ENCODE measurements at places on chromosomes 6 and 20.

GRCh38 chr6:159249752-159250151 lies 80.6 kb downstream of the FNDC1 start:
- peaks cover 7% of the 10 kb centered on the region for H3K4me1 ChIP-seq
- H3K4me3 ChIP-seq, result no peak overlapping the region
- H3K27me3 ChIP-seq, result no peaks in the 10 kb centered on the region
- H3K27ac ChIP-seq, result no peak overlapping the region
- peak; percentile 31 for DNase-seq

GRCh38 chr6:81754906-81755305 lies 2.4 kb upstream of the TENT5A start:
- no peak overlapping the region for H3K27ac ChIP-seq
- no peaks in the 10 kb centered on the region for H3K27me3 ChIP-seq
- H3K4me3 ChIP-seq, result no peak overlapping the region

- no peaks in the 10 kb centered on the region for H3K36me3 ChIP-seq
- H3K27me3 ChIP-seq, result no peaks in the 10 kb centered on the region
- H3K4me1 ChIP-seq, result peaks cover 6% of the 10 kb centered on the region
- H3K27ac ChIP-seq, result no peak overlapping the region
Observed at GRCh38 chr6:167574431-167575151, 249.7 kb downstream of the TTLL2 start.

GRCh38 chr6:36826520-36827227 lies 12.6 kb downstream of the CPNE5 start:
- no peak for DNase-seq
- no peak overlapping the region for H3K4me3 ChIP-seq
- no peaks in the 10 kb centered on the region for H3K27me3 ChIP-seq
- H3K36me3 ChIP-seq, result no peaks in the 10 kb centered on the region
- peak overlapping the region; percentile 49 for H3K27ac ChIP-seq

- H3K27me3 ChIP-seq, result no peaks in the 10 kb centered on the region
- DNase-seq, result no peak
- no peak overlapping the region for H3K27ac ChIP-seq
- no peaks in the 10 kb centered on the region for H3K36me3 ChIP-seq
- H3K4me3 ChIP-seq, result no peak overlapping the region
Observed at GRCh38 chr20:19265646-19266374, 53.4 kb downstream of the SLC24A3 start.

GRCh38 chr6:46677314-46677654 lies 10.4 kb upstream of the TDRD6 start:
- peaks cover 48% of the 10 kb centered on the region for H3K36me3 ChIP-seq
- DNase-seq, result peak; percentile 7
- no peaks in the 10 kb centered on the region for H3K4me1 ChIP-seq
- H3K27ac ChIP-seq, result no peak overlapping the region
- H3K27me3 ChIP-seq, result no peaks in the 10 kb centered on the region

- DNase-seq, result no peak
- no peak overlapping the region for H3K4me3 ChIP-seq
- no peaks in the 10 kb centered on the region for H3K36me3 ChIP-seq
- no peak overlapping the region for H3K27ac ChIP-seq
- H3K27me3 ChIP-seq, result no peaks in the 10 kb centered on the region
Observed at GRCh38 chr6:86203044-86203443, 560.4 kb upstream of the SYNCRIP start.

DNA sequence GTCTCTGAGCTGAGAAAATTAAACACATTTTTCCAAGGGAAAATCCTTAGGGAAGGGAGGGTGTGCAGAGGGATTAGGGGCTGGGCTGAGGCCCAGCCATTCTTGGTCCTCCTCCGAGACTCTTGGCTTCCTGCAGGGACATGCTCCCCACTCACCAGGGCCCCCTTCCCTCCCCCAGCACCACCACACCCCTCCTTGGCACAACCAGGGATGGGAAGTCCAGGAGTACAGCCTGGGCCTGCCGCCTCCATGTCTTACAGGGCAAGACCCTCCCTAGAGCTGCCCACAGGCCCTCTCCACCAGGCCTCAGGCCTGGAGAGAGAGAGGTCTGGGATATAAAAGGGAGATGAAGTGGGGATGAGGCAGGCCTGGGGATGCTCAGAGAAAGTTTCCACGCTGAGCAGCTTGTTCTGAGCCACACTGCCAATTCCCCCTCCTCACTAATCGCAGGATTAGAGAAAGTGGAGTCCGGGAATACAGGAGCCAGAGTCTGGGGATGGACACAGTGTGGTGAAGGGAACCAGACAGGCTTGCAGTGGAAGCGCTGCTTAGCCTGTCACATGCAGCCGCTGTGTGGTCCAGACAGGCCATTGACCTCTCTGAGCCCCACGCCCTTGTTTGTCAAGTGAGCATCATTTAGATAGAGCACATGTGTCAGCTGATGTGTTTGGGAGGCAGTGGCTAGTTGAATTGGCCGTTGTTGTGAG lies 105.5 kb downstream of the MRPL14 start:
- DNase-seq, result peak; percentile 80
- no peak overlapping the region for H3K27ac ChIP-seq
- no peak overlapping the region for H3K4me3 ChIP-seq
- no peaks in the 10 kb centered on the region for H3K36me3 ChIP-seq
- peaks cover 14% of the 10 kb centered on the region for H3K4me1 ChIP-seq
- H3K27me3 ChIP-seq, result no peaks in the 10 kb centered on the region

- no peak for DNase-seq
- H3K27ac ChIP-seq, result no peak overlapping the region
- H3K4me1 ChIP-seq, result peaks cover 14% of the 10 kb centered on the region
- H3K4me3 ChIP-seq, result no peak overlapping the region
Observed at GRCh38 chr6:101394936-101395335, 1.4 kb downstream of the GRIK2 start.

- H3K36me3 ChIP-seq, result no peaks in the 10 kb centered on the region
- no peak for DNase-seq
- H3K27me3 ChIP-seq, result no peaks in the 10 kb centered on the region
- H3K27ac ChIP-seq, result no peak overlapping the region
- no peak overlapping the region for H3K4me3 ChIP-seq
Observed at GRCh38 chr6:18532139-18532538, 145.0 kb downstream of the RNF144B start.

GRCh38 chr6:107337191-107337741 lies 122.1 kb downstream of the PDSS2 start:
- no peak overlapping the region for H3K27ac ChIP-seq
- H3K4me1 ChIP-seq, result no peaks in the 10 kb centered on the region
- no peak for DNase-seq
- H3K36me3 ChIP-seq, result peaks cover 5% of the 10 kb centered on the region
- no peak overlapping the region for H3K4me3 ChIP-seq

- no peaks in the 10 kb centered on the region for H3K4me1 ChIP-seq
- no peak overlapping the region for H3K4me3 ChIP-seq
- no peak overlapping the region for H3K27ac ChIP-seq
- H3K36me3 ChIP-seq, result no peaks in the 10 kb centered on the region
- peak; percentile 52 for DNase-seq
Observed at GRCh38 chr20:36988494-36988966, 37.0 kb upstream of the SAMHD1 start.

GRCh38 chr20:51731731-51732095 lies 36.5 kb downstream of the ATP9A start:
- peak; percentile 77 for DNase-seq
- H3K36me3 ChIP-seq, result no peaks in the 10 kb centered on the region
- no peaks in the 10 kb centered on the region for H3K27me3 ChIP-seq
- peak overlapping the region; percentile 11 for H3K4me3 ChIP-seq
- H3K27ac ChIP-seq, result peak overlapping the region; percentile 84

- H3K36me3 ChIP-seq, result no peaks in the 10 kb centered on the region
- no peaks in the 10 kb centered on the region for H3K4me1 ChIP-seq
- no peaks in the 10 kb centered on the region for H3K27me3 ChIP-seq
- DNase-seq, result no peak
- H3K4me3 ChIP-seq, result no peak overlapping the region
Observed at GRCh38 chr20:12467758-12468157, 541.0 kb upstream of the SPTLC3 start.

GRCh38 chr6:52871621-52872020 lies 31.0 kb upstream of the GSTA5 start:
- no peaks in the 10 kb centered on the region for H3K36me3 ChIP-seq
- DNase-seq, result no peak
- H3K27me3 ChIP-seq, result no peaks in the 10 kb centered on the region

GRCh38 chr20:35006009-35006408 lies 50.3 kb downstream of the MYH7B start:
- H3K27me3 ChIP-seq, result no peaks in the 10 kb centered on the region
- no peak overlapping the region for H3K27ac ChIP-seq
- peaks cover 100% of the 10 kb centered on the region for H3K36me3 ChIP-seq
- no peak for DNase-seq
- H3K4me1 ChIP-seq, result no peaks in the 10 kb centered on the region

- no peak overlapping the region for H3K27ac ChIP-seq
- no peak for DNase-seq
- H3K4me1 ChIP-seq, result no peaks in the 10 kb centered on the region
- H3K4me3 ChIP-seq, result no peak overlapping the region
- no peaks in the 10 kb centered on the region for H3K27me3 ChIP-seq
- H3K36me3 ChIP-seq, result no peaks in the 10 kb centered on the region
Observed at GRCh38 chr6:56889492-56889891, 65.4 kb upstream of the BEND6 start.

DNA sequence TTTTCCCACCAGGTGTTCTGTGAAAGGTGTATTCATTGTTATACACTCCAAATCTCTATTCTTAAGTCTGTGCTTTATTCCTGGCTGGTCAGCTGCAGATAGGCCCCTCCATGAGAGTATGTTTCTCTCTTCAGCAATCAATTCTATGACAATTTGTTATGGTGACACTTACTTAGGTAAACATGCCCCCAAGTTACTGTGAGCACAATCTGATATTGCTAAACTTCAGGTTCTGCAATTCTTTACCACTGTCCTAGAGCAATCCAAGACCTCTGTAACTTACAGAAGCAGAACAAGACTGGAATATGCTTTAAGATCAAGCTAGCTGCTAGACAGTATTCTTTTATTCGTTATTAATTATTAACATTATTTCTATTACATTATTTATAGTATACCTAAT lies 391.9 kb downstream of the FRK start:
- no peaks in the 10 kb centered on the region for H3K36me3 ChIP-seq
- H3K4me1 ChIP-seq, result no peaks in the 10 kb centered on the region

- H3K4me1 ChIP-seq, result no peaks in the 10 kb centered on the region
- no peaks in the 10 kb centered on the region for H3K36me3 ChIP-seq
- no peaks in the 10 kb centered on the region for H3K27me3 ChIP-seq
- H3K27ac ChIP-seq, result no peak overlapping the region
Observed at GRCh38 chr6:82331031-82331773, 32.4 kb upstream of the TPBG start.

DNA sequence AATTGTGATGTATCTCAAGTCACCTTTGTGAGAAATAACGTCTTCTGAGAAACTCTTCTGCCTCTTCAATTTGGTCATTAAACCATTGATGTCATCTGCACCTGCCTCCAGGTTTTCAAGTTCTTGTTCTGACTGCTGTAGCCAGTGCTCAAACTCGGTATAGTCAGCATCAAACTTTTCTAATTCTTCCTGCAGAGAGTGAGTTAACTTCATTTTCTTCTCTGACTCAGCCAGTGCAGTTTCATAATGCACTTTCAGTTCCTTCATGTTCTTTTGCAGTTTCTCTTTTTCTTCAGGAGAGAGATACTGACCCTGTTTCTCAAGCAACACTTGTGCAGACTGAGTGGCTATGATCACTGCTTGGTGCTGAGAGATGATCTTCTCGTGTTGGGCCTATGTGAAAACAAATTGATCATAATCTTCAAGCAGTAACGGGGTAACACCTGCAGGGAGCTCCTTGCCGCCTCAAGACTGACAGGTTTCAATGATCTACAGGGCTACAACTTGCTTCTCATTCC lies 48.8 kb downstream of the DST start:
- H3K36me3 ChIP-seq, result peaks cover 7% of the 10 kb centered on the region
- no peaks in the 10 kb centered on the region for H3K27me3 ChIP-seq
- H3K27ac ChIP-seq, result no peak overlapping the region
- no peak for DNase-seq

DNA sequence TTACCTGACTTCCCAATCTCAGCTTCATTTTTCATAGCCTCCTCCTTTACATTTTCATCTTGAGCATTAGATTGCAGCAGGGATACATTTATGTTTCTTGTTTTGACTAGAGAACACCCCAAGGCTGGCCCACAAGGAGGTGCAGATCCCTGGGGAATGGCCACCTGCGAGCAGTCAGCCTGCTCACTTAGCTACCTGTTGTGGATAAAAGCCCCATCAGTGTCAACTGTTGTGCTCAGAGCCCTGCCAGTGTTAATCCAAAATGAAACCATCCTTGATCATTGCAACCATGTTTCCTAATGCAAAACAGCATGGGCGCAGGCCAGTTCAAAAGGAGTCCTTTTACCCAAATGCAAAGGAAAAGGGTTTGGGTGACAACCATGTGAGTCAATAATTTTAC lies 50.8 kb downstream of the CNR1 start:
- H3K4me1 ChIP-seq, result no peaks in the 10 kb centered on the region
- no peaks in the 10 kb centered on the region for H3K27me3 ChIP-seq
- H3K4me3 ChIP-seq, result no peak overlapping the region
- no peaks in the 10 kb centered on the region for H3K36me3 ChIP-seq
- H3K27ac ChIP-seq, result no peak overlapping the region

DNA sequence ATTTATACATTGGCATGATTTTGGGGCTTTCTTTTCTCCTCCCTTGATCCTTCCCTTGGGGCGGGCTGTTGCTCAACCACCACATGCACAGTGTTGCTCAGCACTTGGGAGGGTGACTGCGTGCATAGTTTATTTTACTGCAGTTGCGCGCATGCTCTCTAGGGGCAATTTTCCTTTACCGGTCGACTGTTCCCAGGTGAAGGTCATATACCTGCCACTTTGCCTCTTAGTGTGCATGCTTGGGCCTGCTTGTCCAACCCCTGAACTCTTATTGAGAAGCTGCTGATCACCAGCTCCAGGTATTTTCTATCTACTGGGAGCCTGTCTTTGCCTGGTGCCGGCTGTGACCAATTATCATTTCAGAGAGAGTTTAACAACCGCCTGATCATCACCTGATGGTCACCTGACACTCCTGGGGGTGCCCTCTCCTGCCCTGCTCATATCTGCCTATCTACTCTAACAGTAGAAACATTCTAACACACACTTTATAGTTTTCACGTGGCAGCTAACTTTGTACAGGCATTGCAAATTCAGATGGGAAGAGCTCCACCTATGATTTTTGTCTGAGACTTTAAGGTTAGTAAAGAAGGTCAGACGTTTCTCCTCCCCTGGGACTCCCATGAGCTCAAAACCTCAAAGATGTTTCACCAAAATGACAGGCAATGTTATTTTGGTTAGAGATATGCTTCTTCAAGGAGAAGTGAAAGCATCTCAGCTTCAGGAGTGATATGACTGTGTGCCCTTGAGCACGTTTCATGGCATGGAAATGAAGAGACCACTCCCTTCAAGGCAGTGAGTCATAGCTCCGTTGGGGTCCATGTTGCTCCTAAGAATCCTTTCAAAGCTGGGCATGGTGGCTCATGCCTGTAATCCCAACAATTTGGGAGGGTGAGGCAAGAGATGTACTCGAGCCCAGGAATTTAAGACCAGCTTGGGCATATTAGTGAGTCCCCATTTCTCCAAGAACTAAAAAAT lies 227.5 kb upstream of the MYLIP start:
- DNase-seq, result no peak
- peaks cover 13% of the 10 kb centered on the region for H3K4me1 ChIP-seq
- no peak overlapping the region for H3K27ac ChIP-seq
- no peaks in the 10 kb centered on the region for H3K36me3 ChIP-seq

Data from stomach (tissue), 19 donors.